ENCODE measurements at places on chromosomes 5 and 9. TPM values are rescaled to one million over a fixed set of nuclear protein-coding genes. Genes with fewer than 3 reads are reported as not detected.

Gene SLC31A2
- total RNA-seq: 11.1 TPM

Gene SPINK7
- not detected for total RNA-seq

Gene PSAT1
- total RNA-seq: 376 TPM

Gene FOXD4L5
- not detected for total RNA-seq

Gene FAM151B
- 3.4 TPM for total RNA-seq

Gene FOXD4L3
- total RNA-seq: not detected

Gene TYRP1
- not detected for total RNA-seq

Gene TDRD7
- total RNA-seq: 8.9 TPM

Gene C5orf58
- total RNA-seq: not detected

Gene COL15A1
- 16.8 TPM for total RNA-seq

Gene APBA1
- 4.3 TPM for total RNA-seq

Gene OMD
- total RNA-seq: not detected

Gene GABRA1
- total RNA-seq: not detected

Gene MEIKIN
- not detected for total RNA-seq

Gene OR2Y1
- not detected for total RNA-seq

Gene CTNND2
- not detected for total RNA-seq

Gene TAF7
- total RNA-seq: 65.9 TPM

Gene CAMK4
- total RNA-seq: 3.6 TPM

Gene PLPP7
- 0.13 TPM for total RNA-seq

Gene ACTL7B
- total RNA-seq: not detected

Gene ADGRD2
- not detected for total RNA-seq

Gene FOXI1
- total RNA-seq: not detected

Gene AK8
- total RNA-seq: 1.0 TPM

Gene NPM1
- 683 TPM for total RNA-seq

Gene FAXDC2
- 10.3 TPM for total RNA-seq

Gene PIP5K1B
- not detected for total RNA-seq

Gene ANKRD33B
- 1.5 TPM for total RNA-seq

Gene QRFP
- total RNA-seq: not detected

Gene HBEGF
- total RNA-seq: 9.5 TPM
